ENCODE measurements at places on chromosomes 2 and 18. TPM values are rescaled to one million over a fixed set of nuclear protein-coding genes. Genes with fewer than 3 reads are reported as not detected.

- H3K4me3 ChIP-seq, result no peak overlapping the region
- DNase-seq, result no peak
- no peaks in the 10 kb centered on the region for H3K36me3 ChIP-seq
- H3K27ac ChIP-seq, result no peak overlapping the region
- H3K4me1 ChIP-seq, result peaks cover 11% of the 10 kb centered on the region
- H3K27me3 ChIP-seq, result no peaks in the 10 kb centered on the region
Observed at GRCh38 chr2:42135381-42136312, 33.5 kb upstream of the EML4 start.

DNA sequence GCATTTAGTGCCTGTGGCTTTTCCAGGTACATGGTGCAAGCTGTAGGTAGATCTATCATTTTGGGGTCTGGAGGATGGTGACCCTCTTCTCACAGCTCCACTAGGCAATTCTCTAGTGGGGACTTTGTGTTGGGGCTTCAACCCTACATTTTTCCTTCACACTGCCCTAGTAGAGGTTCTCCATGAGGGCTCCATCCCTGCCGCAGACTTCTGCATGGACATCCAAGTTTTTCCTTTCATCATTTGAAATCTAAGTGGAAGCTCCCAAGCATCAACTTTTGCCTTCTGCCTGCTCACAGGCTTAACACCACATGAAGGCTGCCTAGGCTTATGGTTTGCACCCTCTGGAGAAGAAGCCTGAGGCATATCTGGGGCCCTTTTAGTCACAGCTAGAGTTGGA is 492.7 kb downstream of the PIK3C3 start:
- no peak for DNase-seq
- H3K4me1 ChIP-seq, result no peaks in the 10 kb centered on the region
- no peak overlapping the region for H3K27ac ChIP-seq
- no peaks in the 10 kb centered on the region for H3K36me3 ChIP-seq

DNAJC5G gene
- 14.1 TPM for total RNA-seq

- DNase-seq, result no peak
- no peaks in the 10 kb centered on the region for H3K27me3 ChIP-seq
- no peak overlapping the region for H3K27ac ChIP-seq
- H3K36me3 ChIP-seq, result no peaks in the 10 kb centered on the region
Observed at GRCh38 chr2:158125756-158126498, 24.3 kb downstream of the UPP2 start.

IGFBP5 gene
- 132 TPM for total RNA-seq

IL1R2 gene
- total RNA-seq, result not detected

QPCT gene
- 0.33 TPM for total RNA-seq

UGT1A7 gene
- not detected for total RNA-seq

SERPINB4 gene
- not detected for total RNA-seq

GRCh38 chr2:85761946-85762345 is 8.2 kb downstream of the ATOH8 start:
- H3K27ac ChIP-seq, result no peak overlapping the region
- no peak for DNase-seq
- peaks cover 25% of the 10 kb centered on the region for H3K4me1 ChIP-seq
- no peak overlapping the region for H3K4me3 ChIP-seq
- no peaks in the 10 kb centered on the region for H3K27me3 ChIP-seq

DNA sequence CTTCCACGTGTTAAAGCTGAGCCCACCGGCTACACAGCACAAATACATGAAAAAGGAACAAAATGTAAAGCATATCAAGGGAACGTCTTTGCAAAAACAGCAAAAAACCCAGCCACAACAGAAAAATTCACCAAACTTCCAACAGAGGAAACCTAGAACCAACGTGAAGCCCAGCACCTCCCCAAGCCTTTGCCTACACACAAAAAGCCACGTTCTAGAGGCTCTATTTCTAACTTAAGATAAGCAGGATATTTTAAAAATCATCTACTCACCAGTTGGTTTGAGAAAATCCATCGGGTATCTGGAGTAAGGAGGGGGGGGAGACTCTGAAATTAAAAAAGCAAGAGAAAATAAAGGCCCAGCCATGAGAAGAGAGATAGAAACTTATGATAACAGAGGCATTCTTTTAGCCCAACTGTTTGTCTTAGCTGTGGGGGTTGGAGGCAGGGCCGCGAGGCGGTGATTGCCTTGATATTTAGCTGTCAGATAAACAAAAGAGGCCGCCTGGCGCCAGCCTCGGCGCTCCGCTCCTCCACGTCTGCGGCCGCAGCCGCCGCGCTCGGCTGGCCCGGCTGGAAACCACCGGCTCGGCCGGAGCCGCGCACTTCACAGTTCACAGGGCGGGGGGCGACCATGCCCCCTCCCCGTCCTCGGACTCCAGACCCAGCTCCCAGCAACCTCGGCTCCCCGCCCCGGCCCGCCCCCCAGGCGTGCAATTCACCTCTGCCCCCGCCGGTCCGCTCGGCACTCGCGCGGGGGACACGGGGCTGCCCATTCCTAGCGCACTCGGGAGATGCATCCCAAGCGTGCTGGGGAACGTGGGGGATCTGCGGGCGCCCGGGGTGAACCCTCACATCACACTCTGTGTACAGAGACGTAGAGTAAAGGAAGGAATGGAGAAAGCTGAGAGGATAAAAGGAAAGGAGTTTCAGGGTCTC is 2.4 kb downstream of the SMAD7 start:
- peak overlapping the region; percentile 100 for H3K4me3 ChIP-seq
- H3K27me3 ChIP-seq, result no peaks in the 10 kb centered on the region
- peak; percentile 75 for DNase-seq
- peaks cover 42% of the 10 kb centered on the region for H3K4me1 ChIP-seq
- H3K36me3 ChIP-seq, result peaks cover 18% of the 10 kb centered on the region

DNA sequence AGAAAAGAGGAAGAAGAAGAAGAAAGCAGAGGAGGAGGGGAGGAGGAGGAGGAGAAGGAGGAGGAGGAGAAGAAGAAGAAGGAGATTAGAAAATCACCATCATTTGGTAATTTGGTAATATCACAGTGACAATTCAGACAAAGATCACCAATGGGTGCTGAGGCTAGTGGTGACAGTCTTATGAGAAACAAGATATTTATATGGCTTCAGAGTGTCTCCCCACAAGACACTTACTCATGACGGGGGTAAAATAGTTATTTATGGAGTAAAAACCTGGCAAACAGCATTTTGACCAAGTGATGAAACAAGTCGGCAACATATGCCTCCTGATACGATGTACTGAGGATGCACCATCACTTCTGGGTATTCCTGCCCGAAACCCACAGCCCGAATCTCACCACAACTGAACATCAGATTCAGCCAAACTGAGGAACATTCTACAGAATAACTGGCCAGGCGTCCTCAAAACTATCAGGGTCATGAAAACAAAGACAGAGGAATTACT is 4.9 kb downstream of the ASPRV1 start:
- H3K27ac ChIP-seq, result no peak overlapping the region
- no peaks in the 10 kb centered on the region for H3K27me3 ChIP-seq
- no peaks in the 10 kb centered on the region for H3K4me1 ChIP-seq
- no peak overlapping the region for H3K4me3 ChIP-seq
- no peak for DNase-seq
